ENCODE measurements at places on chromosomes 12 and 14.
A peak's percentile ranks its signal among the peaks of the same experiment; 100 is the strongest.

GRCh38 chr12:93183940-93184671 is 193.6 kb upstream of the NUDT4 start:
- DNase-seq = peak; percentile 70

DNA sequence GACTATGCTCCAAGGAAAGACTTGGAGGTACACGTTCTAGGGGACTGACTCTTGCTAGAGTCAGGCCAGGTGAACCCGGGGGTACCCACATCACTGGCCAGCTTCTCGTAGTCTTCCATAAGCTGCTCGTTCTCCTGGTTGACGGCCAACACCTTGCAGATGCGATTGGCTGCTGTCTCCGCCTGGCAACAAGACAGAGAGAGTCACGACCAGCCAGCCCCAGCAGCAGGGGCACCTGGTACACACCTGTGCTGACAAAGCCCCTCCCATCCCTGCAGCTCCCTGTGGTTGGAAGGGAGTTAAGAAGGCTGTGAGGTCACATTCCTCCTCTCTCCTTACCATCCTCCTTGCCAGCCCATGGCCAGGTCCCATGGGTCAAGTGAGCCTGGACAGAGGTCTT is 85.5 kb downstream of the ACTN1 start:
- DNase-seq = no peak

DNA sequence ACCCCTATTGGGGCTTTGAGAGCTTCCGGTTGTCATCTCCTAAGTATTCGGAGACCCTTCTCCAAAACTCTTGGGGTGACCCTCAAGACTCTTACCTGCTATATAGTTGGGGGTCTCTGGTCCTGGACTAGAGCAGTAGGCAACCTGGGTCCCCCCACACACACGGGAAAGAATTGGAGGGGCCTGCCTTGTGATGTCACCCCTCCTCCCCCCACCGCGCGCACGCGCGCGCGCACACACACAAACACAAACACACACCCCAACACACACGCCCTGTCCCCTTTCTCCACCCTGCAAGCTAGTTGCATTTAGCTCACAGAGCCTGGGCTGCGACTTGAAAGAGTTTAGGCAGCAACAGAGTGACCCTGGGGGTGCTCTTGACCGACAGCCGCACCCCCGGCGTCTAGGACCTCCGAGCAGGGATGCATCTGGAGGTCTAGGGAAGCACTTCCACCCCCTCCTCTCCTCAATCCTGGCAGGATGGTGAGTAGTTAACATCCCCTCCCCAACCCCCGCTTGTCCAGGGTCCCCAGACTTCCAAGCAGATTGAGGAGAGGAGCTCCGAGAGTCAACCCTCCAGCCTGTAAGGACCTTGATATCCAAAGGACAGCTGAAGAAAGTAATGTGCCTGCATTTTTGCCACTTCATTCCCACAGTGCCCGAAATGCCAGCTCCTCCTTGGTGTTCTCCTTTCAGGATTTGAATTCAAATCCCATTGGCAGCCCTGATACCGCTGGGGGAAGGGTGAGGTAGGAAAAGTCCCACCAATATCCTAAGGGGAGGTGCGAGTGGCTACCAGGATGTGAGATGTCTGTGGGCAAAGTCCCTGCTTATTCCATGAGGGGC is 1.4 kb upstream of the DNAJC14 start:
- DNase-seq = peak; percentile 75

DNA sequence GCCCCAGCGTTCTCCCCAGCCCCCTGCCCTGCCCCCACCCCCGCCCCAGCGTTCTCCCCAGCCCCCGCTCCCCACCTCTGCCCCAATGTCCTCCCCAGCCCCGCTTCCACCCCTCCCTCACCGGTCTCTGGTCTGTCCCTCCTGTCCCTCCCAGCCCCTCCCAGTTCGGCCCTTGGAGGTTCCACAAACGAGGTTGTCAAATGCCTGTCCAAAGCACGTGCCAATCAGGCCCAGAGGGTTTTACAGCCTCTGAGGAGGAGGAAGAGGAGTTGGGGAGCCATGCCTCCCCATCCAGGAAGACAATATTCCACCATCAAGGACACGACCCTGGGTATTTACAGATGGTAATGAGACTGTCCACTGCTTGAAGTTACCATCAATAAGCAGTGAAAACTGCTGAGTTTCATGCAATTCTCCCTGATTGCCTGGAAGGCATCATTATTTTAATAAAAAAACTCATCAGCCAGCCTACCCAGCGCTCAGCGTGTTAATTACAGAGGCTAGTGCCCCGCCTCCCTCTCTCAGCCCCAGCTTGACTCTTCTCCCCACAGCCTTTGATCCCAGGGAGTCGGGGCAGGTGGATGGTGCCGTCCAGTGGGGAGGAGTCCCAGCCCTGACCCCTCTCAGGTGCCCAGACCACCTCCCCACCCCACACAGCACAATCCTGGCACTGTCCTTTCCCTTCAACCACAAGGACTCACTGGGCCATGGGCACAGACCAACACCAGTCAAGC is 30.6 kb upstream of the C14orf180 start:
- no peak for DNase-seq

DNA sequence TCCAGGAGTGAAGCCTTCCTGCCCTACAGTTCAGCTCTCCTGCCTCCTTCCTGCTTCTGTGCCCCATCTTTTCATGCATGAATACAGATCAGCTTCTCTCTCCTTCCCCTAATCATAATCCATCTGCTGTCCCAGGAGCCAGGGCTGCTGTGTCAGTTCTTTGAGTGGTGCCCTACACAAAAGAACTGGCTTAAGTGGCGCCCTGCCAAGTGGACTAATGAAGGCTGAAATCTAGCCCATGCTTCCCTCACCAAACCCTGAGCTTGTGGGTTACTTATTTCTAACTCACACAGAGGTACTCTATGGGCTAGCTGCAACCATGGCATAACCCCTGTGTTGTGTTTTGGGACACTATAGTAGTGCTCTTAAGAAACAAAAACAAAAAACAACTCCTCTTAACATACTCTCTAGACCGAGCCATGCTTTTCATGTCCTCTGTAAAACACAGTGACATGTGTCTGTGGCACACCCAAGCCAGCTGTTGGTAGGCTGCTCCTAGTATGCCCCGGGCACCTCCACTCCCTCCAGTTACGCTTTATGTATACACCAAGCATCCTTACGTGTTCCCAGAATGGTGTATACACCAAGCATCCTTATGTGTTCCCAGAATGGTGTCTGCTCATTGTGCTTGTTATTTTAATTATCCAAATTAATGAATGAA is 19.3 kb upstream of the ETV6 start:
- DNase-seq = no peak

- DNase-seq = peak; percentile 29
Observed at GRCh38 chr12:96398424-96399119, 1.7 kb downstream of the CDK17 start.

- no peak for DNase-seq
Observed at GRCh38 chr12:66587912-66588311, 91.0 kb downstream of the GRIP1 start.

GRCh38 chr12:82436354-82436753 is 78.0 kb downstream of the METTL25 start:
- no peak for DNase-seq

DNA sequence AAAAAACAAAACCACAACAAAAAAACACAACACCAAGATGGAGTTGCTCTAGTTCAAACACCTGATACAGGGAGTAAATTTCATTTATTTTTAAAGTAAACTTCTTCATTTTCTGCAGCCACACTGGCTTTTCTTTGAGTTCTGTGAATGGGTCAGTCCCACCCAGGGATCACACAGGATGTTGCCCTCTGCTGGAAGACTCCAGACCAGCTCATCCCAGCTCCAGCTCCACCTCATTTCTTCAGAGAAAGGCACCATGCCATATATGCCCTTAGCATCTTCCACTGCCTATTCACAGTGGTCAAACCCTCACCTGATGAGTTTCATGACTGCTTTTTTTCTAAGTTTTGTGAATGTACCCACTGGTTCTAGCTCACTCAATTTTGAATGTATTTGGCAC is 8.0 kb downstream of the GLIPR1 start:
- DNase-seq = peak; percentile 36

GRCh38 chr12:87467936-87468335 is 561.3 kb downstream of the C12orf50 start:
- no peak for DNase-seq

DNA sequence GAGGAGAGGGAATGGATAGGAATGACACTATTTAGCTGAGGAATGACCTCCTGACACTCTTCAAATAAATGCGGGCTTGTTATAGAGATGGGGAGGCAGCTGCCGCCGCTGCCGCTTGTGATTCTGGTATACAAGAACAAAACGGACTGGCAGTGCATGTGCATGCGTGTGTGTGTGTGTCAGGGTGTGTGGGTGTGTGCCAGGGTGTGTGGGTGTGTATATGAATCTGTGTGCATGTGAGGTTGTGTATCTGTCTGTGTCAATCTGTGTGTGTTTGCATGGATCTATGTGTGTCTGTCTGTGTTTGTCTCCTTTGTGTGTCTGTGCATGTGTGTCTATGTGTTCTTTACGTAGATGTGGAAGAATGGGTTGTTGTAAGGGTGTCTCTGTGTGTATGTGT is 26.0 kb upstream of the LHX5 start:
- DNase-seq = no peak

GRCh38 chr14:44937547-44937946 is 24.2 kb downstream of the KLHL28 start:
- DNase-seq = no peak

DNA sequence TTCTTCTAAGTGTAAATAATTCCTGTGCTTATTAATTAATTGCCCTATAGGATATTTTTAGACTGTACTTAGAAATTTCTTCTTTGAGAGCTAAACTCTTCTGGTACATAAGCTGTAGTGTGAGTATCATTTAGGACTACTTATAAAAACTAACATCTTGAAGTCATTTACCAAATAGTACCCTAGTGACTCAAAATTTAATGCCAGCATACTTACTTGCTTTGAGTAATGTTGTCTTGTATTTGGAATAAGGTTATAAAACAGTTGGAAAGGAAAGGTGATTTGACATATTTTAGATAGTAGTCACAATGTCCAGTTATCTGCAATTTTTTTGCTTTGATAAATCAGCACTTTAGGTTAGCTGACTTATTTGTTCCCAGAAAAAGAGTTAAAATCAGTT is 39.1 kb downstream of the SPATA7 start:
- no peak for DNase-seq

GRCh38 chr12:1551496-1551895 is 42.9 kb downstream of the FBXL14 start:
- DNase-seq = no peak

DNA sequence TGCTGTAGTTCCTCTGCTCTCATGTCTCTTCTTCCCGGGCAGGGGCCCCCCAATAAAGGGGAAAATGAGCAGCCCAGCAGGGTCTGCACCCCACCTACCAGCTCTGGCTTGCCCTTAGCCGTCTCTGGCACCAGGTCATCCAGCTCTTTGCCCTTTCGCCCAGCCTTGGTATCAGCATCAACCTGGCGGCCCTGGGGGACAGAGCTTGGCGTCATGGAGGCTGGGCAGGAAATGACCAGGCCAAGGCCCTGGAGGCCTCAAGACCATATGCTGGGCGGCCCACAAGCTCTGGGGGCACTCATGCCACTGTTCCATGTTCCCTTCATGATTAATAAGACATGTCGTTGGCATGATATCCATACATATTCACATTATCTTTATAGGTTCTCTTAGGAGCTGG is 14.7 kb downstream of the MYL6 start:
- no peak for DNase-seq

GRCh38 chr14:74653386-74654138 is 41.5 kb upstream of the LTBP2 start:
- DNase-seq = no peak

DNA sequence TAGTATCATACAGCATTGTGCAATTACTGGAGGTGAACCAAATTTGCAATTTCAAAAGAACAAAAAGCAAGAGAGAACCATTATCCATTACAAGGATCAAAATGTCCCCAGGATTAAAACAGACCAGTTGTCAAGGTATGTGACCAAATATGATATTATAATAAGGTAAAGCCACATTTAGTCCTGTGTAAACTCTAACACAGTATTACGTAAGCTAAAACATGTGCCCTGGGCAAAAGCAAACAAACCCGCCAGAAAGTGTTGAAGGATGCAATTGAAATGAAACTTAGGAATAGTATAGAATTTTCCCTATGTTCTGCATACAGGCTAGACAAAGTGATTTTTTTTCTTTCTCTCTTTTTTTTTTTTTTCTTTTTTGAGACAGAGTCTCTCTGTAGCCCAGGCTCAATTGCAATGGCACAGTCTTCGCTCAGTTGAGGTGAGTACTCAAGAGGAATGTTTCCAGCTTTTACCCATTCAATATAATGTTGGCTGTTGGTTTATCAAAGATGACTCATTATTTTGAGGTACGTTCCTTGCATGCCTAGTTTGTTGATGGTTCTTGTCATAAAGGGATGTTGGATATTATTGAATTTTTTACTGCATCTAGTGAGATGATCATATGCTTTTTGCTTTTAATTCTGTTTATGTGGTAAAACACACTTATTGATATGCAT is 137.1 kb upstream of the FOXG1 start:
- DNase-seq = no peak

DNA sequence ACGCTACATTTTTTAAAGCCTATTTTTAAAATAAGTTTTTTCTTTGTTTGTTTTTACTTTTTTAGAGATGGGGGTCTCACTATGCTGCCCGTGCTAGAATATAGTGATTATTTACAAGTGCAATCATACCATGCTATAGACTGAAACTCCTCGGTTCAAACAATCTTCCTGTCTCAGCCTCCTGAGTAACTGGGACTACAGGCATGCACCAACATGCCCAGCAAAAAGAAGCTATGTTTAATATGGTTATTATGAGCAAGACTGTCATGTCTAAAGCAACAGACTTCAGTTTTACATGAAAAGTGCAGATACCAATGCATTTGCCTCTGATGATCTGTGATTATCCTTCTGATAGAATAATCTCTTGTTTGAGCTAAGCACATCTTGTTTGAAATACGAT is 45.6 kb upstream of the SGPP1 start:
- DNase-seq = no peak

DNA sequence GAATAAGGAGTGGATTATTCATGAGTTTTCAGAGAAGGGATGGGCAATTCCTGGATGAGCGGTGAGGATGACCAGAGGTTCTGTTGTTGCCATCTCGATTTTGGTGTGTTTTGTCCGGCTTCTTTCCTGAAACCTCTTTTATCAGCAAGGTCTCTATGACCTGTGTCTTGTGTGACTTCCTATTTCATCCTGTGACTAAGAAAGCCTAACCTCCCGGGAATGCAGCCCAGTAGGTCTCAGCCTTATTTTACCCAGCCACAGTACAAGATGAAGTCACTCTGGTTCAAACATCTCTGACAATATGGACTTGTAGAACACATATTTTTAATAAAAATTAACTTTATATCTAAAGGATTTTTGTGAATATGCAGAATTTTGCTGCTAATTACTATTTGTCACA is 716.4 kb downstream of the FSCB start:
- DNase-seq = no peak

DNA sequence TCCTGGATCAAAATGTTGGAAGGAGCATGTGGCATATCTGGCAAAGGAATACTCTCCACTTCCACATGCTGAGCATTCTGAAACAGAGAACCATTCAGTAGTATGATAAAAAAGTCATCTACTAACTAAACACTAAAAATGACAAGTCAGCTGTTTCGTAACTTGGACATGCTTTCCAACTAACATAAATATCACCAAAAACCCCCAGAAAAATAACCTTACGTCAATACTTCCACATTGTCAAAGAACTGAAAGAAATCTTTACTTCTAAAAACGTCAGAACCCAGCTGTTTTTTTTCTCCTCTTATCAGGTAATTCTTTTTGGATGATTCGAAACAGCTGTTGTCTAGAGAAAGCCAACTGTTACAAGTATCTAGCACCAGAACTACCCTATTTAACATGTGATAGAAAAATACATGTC is 8.2 kb downstream of the WBP11 start:
- DNase-seq = no peak

GRCh38 chr12:728781-729180 is 23.6 kb upstream of the WNK1 start:
- DNase-seq = no peak

- no peak for DNase-seq
Observed at GRCh38 chr12:94649349-94650142, 811 bp downstream of the TMCC3 start.

All from OCI-LY7 (cell line).